Activated T-helper 1 cell treated with Interleukin-2 at 50 U/mL for 16 hours (primary cell): ENCODE measurements at places on chromosomes 3 and 15.

DNA sequence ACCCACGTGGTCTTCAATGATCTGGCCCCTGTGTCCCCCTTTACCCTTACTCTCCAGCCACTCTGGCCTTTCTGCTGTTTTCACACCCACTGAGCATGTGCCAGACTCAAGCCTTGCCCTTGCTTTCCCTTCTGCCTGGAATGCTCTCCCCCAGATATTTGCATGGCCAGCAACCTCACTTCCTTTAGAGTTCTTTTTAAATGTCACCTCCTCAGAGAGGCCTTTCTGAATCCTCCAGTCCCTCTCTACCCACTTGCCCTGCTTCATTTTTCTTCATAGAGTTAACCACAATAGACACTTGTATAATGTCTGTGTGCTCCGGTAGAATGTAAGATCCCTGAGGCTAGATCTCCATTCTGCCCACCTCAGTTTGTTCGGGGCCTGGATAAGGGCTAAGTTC, 39.4 kb upstream of the TIPARP start:
- DNase-seq = no peak

GRCh38 chr3:39021465-39022285, 30.1 kb downstream of the SCN11A start:
- DNase-seq = no peak

GRCh38 chr15:52350423-52350822, 54.8 kb upstream of the MYO5C start:
- no peak for DNase-seq

DNA sequence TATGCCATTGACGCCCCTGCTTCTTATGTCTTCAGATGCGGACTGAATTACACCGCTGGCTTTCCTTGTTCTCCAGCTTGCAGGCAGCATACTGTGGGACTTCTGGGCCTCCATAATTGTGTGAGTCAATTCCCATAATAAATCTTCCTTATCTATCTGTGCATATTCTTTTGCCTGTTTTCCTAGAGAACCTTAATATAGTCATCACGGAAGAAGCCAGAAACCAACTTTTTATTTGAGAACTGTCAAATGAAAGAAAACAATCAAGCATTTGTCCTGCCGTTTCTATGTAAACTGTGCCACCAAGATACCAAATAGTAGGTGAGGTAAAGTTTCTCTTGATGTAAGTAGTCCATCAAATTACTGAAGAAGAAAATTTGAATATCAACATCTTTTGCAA, 51.8 kb upstream of the B3GALNT1 start:
- DNase-seq = no peak

GRCh38 chr3:50208677-50209344, 3.7 kb downstream of the SLC38A3 start:
- DNase-seq = no peak

- no peak for DNase-seq
These were observed 845.9 kb downstream of the TBL1XR1 start for GRCh38 chr3:176351408-176351807.

GRCh38 chr3:147427746-147428145, 18.6 kb downstream of the ZIC1 start:
- no peak for DNase-seq

GRCh38 chr15:29183071-29183831, 86.4 kb downstream of the NSMCE3 start:
- no peak for DNase-seq

- no peak for DNase-seq
These were observed 28.8 kb downstream of the DCP1A start for GRCh38 chr3:53318522-53318921.
